ENCODE measurements at places on chromosomes 2 and 18.

DNA sequence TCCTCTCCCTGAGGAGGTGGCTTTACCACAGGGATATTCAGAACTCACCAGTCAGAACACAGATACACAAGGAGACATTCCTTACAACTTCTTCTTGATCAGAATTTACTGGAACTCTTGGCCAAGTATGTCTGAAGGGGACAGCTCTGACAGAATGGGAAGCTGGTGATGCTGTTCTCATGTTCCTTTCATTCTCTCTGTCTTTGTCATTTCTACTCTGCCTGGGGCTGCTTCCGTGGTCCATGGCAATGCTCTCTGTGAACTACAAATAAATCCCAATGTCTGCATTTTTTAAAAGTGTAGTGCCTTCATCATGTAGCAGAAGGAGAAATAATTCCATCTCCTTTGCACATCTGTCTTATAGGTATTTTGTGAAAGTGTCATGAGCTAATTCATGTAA lies 730.3 kb downstream of the CNTNAP5 start:
- DNase-seq: no peak
- no peaks in the 10 kb centered on the region for H3K36me3 ChIP-seq
- H3K4me3 ChIP-seq: no peak overlapping the region
- no peak overlapping the region for H3K27ac ChIP-seq
- H3K27me3 ChIP-seq: no peaks in the 10 kb centered on the region

- H3K36me3 ChIP-seq: no peaks in the 10 kb centered on the region
- H3K27ac ChIP-seq: no peak overlapping the region
- no peaks in the 10 kb centered on the region for H3K27me3 ChIP-seq
- no peak overlapping the region for H3K4me3 ChIP-seq
These were observed 181.9 kb upstream of the NRXN1 start for GRCh38 chr2:51213826-51214225.

DNA sequence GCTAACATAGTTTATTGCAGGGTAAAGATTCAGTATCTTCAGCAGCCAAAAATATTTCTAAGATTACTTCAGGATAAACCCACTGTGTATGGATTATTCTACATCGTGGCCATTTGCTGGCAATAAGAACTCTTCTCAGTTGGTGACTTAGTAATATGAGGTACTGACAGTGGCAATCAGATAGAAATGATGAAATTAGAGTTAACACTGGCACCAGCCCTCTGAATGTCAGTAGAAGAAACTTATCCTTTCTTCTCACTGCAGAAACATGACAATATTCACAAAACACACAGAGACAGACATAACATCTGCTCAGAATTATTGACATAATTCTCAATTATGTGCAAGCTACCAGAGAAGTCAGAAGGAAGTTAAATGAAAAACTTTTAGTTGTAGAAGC lies 246.3 kb upstream of the COL3A1 start:
- H3K36me3 ChIP-seq: no peaks in the 10 kb centered on the region
- no peaks in the 10 kb centered on the region for H3K4me1 ChIP-seq
- no peaks in the 10 kb centered on the region for H3K27me3 ChIP-seq
- no peak for DNase-seq

DNA sequence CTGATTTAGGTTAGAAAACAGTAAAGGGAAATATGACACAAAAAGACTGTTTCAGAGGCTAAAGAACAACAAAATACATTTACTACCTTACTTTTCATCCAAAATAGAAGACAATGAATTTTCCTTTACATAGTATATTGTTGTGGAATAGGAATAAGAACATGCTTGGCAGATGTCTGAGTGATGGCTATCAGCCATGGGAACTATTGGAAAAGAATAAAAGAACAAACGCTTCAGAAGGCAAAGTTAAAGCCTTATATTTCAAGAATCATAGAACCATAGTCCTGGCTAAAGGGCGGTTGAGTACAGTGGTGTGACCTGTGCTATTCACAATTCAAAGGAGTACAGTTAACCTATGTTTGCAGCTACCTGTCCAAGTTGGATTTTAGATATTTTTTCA lies 73.9 kb upstream of the NRXN1 start:
- H3K36me3 ChIP-seq: no peaks in the 10 kb centered on the region
- H3K4me3 ChIP-seq: no peak overlapping the region
- no peak overlapping the region for H3K27ac ChIP-seq
- no peaks in the 10 kb centered on the region for H3K4me1 ChIP-seq

DNA sequence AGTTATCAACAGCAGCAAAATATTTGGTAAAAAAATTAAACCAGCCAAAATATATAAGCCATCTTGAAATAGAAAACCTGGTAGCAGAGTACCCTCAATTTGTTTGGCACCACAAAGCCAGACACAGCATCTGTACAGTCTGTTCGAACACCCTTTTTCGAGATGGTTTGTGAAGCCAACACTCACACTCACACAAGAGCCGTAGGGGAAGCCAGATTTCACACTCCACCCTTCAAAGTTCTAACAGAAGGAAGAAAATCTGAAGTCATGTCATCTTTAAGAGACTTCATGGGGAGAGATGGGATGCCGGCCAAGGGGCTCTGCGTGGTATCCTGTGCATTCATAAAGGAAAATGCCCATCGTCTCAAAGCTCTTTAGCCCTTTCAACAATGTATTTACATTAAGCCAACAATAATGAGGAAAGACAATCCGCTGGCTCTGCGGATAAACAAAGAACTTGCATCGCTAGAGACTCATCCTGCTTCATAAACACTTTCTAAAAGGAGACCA lies 451.5 kb upstream of the CHST9 start:
- H3K27me3 ChIP-seq: no peaks in the 10 kb centered on the region
- no peak overlapping the region for H3K27ac ChIP-seq
- no peaks in the 10 kb centered on the region for H3K4me1 ChIP-seq
- no peaks in the 10 kb centered on the region for H3K36me3 ChIP-seq
- H3K4me3 ChIP-seq: no peak overlapping the region

DNA sequence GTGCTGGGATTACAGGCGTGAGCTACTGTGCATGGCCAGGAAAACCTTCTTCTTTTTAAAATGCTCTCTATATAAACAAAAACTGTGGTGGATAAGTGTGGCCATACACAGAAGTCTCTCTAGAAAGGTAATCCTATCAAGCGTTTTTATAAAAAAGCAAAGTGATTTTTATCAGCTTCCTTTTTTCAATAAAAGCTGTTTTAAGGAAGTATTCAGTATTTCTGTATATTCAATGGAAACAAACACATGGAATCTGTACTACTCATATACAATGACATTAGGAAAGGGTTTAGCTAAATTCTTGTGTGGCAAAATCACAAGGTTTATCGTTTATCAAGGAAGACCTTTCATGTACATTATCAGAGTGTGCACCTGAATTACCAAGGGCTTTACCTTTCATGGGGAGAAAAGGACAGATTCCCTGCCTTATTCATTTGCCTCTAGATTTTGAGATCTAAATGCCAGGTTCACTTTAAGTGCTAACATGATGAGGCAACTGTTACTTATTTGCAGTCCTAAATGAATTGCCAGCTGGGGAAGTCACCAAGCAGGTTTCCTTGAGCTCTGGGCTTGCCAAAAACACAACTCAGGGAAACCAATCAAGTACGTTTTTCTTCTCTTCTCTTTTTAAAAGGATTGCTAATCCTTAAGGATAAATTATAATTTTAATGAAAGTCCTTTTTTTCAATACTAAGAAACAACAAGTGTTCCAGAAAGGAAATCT lies 70.8 kb downstream of the RTN4 start:
- H3K4me1 ChIP-seq: peaks cover 15% of the 10 kb centered on the region
- H3K27ac ChIP-seq: no peak overlapping the region
- no peak overlapping the region for H3K4me3 ChIP-seq
- no peak for DNase-seq
- peaks cover 40% of the 10 kb centered on the region for H3K36me3 ChIP-seq
- no peaks in the 10 kb centered on the region for H3K27me3 ChIP-seq

DNA sequence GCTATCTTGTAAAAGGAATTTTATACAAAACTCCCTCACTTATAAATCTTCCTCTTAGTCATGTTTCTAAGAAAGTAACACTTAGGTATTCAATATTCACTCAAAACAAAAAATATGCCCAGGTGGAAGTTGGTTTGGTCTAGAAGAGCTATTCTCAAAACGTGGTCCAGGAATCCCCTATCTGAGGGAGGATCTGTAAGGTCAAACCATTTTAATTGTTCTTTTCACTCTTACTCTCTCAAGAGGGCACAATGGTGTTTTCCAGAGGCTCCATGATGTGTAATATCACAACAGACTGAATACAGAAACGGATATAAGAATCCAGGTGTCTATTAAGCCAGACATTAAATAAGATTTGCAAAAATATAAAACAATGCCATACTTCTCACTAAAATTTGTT lies 9.9 kb downstream of the MOB1A start:
- H3K4me3 ChIP-seq: no peak overlapping the region
- no peaks in the 10 kb centered on the region for H3K27me3 ChIP-seq
- peaks cover 44% of the 10 kb centered on the region for H3K36me3 ChIP-seq
- no peak for DNase-seq
- H3K27ac ChIP-seq: no peak overlapping the region
- H3K4me1 ChIP-seq: peaks cover 9% of the 10 kb centered on the region

DNA sequence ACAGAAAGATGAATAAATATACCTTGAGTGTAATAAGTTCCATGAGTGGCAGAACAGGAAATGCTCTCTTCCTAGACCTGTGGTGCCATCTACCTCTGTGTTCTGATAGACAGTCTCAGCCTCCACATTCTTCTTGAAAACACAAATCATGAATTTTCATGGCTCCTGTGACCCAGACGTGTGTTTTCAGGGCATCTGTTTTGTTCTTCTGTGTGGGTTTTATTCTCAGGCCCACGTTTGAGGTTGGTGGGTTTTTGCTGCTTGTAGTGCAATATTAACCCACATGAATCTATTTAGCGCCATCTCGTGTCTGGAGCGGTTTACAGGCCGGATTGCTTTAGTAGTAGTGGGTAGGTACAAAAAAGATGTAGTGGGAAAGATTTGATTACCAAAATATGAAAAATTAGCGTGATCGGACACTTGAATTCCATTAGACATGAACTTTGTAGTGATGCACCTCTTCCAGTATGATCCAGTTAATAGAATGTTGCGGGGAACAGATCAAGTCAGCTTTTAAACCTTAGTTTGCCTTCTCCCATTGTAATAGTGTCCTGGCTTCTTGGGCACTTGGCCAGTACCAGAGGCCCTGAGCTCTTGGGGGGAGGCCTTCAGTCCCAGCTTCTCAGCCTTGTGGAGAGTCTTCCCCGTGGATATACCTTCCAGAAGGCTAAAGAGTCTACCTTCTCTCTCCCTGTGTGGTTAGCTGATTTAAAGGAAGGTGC lies 256.5 kb downstream of the TPGS2 start:
- DNase-seq: peak; percentile 44
- H3K27ac ChIP-seq: no peak overlapping the region
- no peak overlapping the region for H3K4me3 ChIP-seq

GRCh38 chr2:15756011-15756550 lies 164.4 kb downstream of the DDX1 start:
- H3K4me1 ChIP-seq: no peaks in the 10 kb centered on the region
- H3K27me3 ChIP-seq: no peaks in the 10 kb centered on the region
- DNase-seq: no peak
- no peak overlapping the region for H3K27ac ChIP-seq

- DNase-seq: no peak
- H3K4me1 ChIP-seq: no peaks in the 10 kb centered on the region
- H3K36me3 ChIP-seq: no peaks in the 10 kb centered on the region
These were observed 340.1 kb downstream of the ZNF804A start for GRCh38 chr2:184938221-184938985.

DNA sequence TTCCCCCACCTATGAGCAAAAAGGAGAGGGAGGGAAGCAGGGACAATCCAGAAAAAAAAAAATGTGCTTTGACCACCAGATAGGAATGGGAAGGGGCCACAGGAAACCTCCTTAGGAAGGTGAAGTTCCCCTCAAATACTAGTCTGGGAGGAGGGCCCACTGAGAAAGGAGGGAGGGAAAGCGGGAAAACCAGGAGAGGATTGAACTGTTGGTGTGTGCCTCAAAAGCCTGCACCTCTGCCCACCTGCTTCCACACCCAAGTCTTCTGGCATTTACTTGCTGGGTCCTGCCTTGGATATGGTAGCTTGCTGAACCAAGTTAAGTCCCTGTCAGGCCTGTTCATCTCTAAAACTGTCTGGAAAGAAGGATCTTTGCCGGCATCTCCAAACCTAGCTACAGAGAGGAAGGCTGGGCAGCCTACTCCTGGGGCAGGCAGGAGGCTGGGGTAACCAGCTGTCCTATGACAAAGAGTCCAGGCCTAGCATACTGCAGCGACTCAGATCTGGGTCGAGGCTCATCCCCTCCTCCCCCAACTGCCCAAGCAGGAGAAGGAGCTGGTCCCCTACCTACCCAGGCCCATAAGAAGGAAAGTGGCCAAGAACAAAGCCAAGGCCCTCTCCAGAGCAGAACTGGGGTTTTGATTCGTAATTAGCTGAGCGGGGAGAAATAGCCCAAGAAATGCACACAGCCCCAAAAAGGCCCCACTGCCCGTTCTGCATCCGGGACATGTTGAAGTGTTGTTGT lies 3.0 kb downstream of the EN1 start:
- H3K36me3 ChIP-seq: peaks cover 8% of the 10 kb centered on the region
- H3K4me3 ChIP-seq: no peak overlapping the region
- peaks cover 16% of the 10 kb centered on the region for H3K4me1 ChIP-seq

GRCh38 chr2:54461261-54461660 lies 5.1 kb downstream of the SPTBN1 start:
- H3K36me3 ChIP-seq: no peaks in the 10 kb centered on the region
- no peak for DNase-seq
- no peak overlapping the region for H3K27ac ChIP-seq
- H3K4me3 ChIP-seq: no peak overlapping the region
- H3K4me1 ChIP-seq: peaks cover 9% of the 10 kb centered on the region

DNA sequence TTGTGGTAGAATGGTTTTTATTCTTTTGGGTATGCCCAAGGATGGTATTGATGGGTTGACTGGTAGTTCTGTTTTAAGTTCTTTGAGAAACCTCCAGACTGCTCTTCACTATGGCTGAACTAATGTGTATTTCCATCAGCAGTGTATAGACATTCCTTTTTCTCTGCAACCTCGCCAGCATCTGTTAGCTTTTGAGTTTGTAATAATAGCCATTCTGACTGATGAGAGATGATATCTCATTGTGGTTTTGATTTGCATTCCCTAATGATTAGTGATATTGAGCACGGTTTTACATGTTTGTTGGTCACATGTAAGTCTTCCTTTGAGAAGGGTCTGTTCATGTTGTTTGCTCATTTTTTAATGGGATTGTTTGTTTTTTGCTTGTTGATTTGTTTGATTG lies 1348.7 kb upstream of the NXPH2 start:
- no peaks in the 10 kb centered on the region for H3K4me1 ChIP-seq
- H3K36me3 ChIP-seq: no peaks in the 10 kb centered on the region
- H3K27me3 ChIP-seq: no peaks in the 10 kb centered on the region
- DNase-seq: no peak
- no peak overlapping the region for H3K27ac ChIP-seq

- H3K27ac ChIP-seq: no peak overlapping the region
- H3K4me1 ChIP-seq: no peaks in the 10 kb centered on the region
- no peak overlapping the region for H3K4me3 ChIP-seq
- DNase-seq: no peak
These were observed 68.0 kb downstream of the SERPINB8 start for GRCh38 chr18:64037812-64038414.

- H3K4me1 ChIP-seq: peaks cover 2% of the 10 kb centered on the region
- H3K36me3 ChIP-seq: no peaks in the 10 kb centered on the region
- H3K4me3 ChIP-seq: no peak overlapping the region
- H3K27ac ChIP-seq: no peak overlapping the region
These were observed 45.7 kb downstream of the IMPA2 start for GRCh38 chr18:12027046-12027445.
